Breast epithelium (tissue), 4 donors: ENCODE measurements at places on chromosomes 1 and 21. TPM values are rescaled to one million over a fixed set of nuclear protein-coding genes. Genes with fewer than 3 reads are reported as not detected.

The AIRE gene
- total RNA-seq: not detected

The HTR1D gene
- total RNA-seq: not detected

The B3GALT2 gene
- 0.29 TPM for total RNA-seq

The CRP gene
- total RNA-seq: not detected

The AQP10 gene
- not detected for total RNA-seq

The OR6N1 gene
- total RNA-seq: not detected

The PTGER3 gene
- 52.1 TPM for total RNA-seq

The CD2 gene
- total RNA-seq: 1.4 TPM

The PRAMEF1 gene
- total RNA-seq: not detected

The SPRR1A gene
- total RNA-seq: not detected

DNA sequence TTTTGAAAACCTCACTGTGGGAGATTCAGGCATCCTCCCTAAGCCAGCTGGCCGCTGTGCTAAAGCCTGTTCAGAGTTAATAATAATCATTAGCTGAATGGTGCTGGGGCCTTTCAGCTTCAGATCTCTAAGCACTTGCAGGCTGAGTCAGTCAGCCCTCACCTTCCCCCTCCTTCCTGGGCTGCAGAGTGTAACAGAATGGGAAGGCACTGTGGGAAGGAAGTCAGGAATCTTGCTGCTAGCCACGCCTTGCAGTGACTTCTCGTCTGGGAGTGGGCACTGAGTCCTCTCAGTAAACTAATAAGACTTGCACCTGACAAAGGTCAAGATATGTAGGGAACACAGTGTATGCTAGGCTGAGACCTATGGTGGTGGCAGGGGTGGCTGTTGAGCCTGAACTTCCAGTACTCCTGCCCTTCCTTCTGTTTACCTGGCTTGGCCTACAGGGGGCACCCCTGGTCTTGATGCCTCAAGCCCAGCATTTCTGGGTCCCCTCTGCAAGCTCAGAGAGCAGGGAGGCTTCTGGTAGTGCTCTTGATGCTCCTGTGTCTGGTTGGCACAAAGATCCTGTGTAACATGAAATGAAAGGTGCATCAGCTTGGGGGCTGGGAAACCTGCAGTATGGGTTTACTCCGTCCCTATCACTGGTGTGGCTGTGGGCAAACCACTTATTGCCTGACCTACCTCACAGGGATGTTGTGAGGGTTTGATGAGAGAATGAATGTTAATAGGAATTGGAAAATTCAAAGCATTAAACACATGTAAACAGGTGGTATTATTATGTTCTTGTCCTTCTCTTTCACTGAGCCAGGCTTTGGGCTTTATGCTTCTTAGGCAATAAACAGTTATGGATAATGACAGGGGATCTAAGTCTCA, 6.0 kb downstream of the CYB561D1 start:
- no peaks in the 10 kb centered on the region for H3K36me3 ChIP-seq
- H3K27me3 ChIP-seq: no peaks in the 10 kb centered on the region
- no peaks in the 10 kb centered on the region for H3K4me1 ChIP-seq
- no peak overlapping the region for H3K4me3 ChIP-seq

- no peaks in the 10 kb centered on the region for H3K27me3 ChIP-seq
- no peaks in the 10 kb centered on the region for H3K36me3 ChIP-seq
- H3K4me3 ChIP-seq: no peak overlapping the region
- H3K27ac ChIP-seq: peak overlapping the region; percentile 53
Measured at GRCh38 chr1:206575165-206575893, 36.9 kb downstream of the EIF2D start.

- H3K4me1 ChIP-seq: peaks cover 13% of the 10 kb centered on the region
- H3K36me3 ChIP-seq: no peaks in the 10 kb centered on the region
- no peak overlapping the region for H3K4me3 ChIP-seq
- DNase-seq: no peak
Measured at GRCh38 chr1:181113059-181113641, 24.6 kb downstream of the IER5 start.

DNA sequence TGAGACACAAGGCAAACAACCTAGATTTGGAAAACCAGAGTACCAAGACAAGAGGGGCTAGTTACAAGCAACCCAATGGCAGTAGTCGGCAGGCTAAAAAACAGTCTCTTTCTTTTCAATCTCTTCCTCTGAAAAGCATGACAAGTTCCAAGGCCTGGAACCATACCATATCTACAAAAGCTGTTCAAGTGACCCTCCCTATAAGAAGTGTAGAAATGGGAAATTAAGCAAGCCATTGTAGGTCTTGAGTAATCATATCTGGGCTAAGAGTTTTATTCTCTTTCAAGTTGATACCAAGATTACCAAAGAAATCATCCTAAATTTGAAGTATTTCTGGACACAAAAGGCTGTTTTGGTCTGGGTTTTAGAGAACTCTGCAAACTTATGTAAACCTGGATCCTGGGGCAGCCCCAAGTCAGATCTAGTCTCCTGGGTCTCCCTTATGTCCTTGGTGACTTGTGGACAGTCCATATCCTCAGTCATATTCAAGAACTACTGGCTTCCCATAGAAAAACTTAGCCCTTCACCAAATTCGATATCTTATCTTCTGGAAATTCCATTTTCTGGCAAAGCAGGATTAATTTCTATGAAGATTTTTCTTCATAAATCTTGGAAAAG, 24.7 kb downstream of the FMO3 start:
- no peaks in the 10 kb centered on the region for H3K36me3 ChIP-seq
- H3K4me1 ChIP-seq: no peaks in the 10 kb centered on the region
- no peak overlapping the region for H3K4me3 ChIP-seq
- DNase-seq: no peak

- DNase-seq: no peak
- no peaks in the 10 kb centered on the region for H3K4me1 ChIP-seq
- H3K27ac ChIP-seq: no peak overlapping the region
- H3K27me3 ChIP-seq: no peaks in the 10 kb centered on the region
Measured at GRCh38 chr21:37945036-37945435, 28.8 kb upstream of the KCNJ6 start.

GRCh38 chr1:231678011-231678432, 51.4 kb downstream of the DISC1 start:
- H3K4me3 ChIP-seq: no peak overlapping the region
- no peaks in the 10 kb centered on the region for H3K4me1 ChIP-seq
- DNase-seq: no peak
- no peak overlapping the region for H3K27ac ChIP-seq
- no peaks in the 10 kb centered on the region for H3K27me3 ChIP-seq
- no peaks in the 10 kb centered on the region for H3K36me3 ChIP-seq

DNA sequence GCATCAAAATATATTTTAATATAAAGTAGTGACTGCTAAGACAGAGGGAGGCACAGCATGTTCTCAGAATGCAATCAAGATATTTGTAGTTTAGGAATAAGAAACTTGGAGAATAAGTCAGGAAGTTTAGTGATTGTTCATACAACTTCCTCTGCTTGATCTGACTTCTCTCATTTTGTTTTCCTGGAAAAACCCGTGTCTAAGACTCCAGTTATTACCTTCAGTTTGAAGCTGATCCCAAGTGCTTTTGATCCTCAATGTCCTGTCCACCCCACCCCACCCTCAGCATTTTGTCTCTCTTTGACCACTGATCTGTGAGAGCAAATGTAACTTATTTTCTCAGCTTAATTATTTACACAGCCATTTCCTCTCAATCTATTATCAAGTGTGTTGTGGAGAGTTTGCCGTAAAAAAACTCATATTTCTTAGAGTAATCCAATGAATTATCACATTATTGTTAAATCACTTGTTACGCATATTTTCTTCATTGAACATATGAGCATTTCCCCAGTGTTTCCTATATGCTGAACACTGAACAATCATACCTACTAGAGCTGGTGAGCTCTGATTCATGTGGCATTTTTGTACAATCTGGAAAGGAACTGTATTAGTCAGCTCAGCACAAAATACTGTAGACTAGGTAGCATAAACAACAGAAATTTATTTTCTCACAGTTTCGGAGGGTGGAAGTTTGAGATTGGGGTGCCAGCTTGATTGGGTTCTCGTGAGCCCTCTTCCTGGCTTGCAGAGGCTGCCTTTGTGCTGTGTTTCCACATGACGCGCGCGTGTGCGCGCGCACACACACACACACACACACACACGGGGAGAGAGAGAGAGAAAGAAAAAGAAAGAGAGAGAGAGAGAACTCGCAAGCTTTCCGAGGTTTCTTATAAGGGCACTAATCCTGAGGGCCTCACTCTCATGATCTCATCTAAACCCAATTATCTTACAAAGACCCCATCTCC, 65.5 kb upstream of the DPYD start:
- H3K27me3 ChIP-seq: no peaks in the 10 kb centered on the region
- no peak overlapping the region for H3K27ac ChIP-seq
- H3K4me3 ChIP-seq: no peak overlapping the region
- no peaks in the 10 kb centered on the region for H3K4me1 ChIP-seq
- no peak for DNase-seq

DNA sequence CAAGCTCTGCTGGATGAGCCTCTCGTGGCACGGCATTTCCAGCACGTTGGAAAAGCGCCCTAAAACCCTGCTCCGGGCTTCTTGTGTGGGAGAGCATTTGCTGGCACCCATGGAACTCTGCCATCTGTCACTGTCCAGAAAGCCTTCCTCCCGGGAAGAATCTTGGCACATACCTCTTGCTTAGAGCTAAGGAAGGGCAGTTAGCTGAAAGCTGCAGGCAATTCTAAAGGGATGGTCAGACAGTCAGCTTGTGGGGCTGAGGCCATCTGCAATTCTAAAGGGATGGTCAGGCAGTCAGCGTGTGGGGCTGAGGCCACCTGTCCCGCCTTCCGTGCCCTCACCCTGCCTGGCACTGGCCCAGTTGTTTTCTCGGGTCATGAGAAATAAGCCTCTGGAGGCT, 139.0 kb upstream of the TMEM51 start:
- no peaks in the 10 kb centered on the region for H3K36me3 ChIP-seq
- H3K27me3 ChIP-seq: no peaks in the 10 kb centered on the region
- H3K4me1 ChIP-seq: peaks cover 4% of the 10 kb centered on the region
- DNase-seq: no peak
